ENCODE measurements at places on chromosomes 3 and 15. TPM values are rescaled to one million over a fixed set of nuclear protein-coding genes. Genes with fewer than 3 reads are reported as not detected.

Gene ACAD9
- 38.2 TPM for total RNA-seq

Gene ATG3
- 120 TPM for total RNA-seq

DNA sequence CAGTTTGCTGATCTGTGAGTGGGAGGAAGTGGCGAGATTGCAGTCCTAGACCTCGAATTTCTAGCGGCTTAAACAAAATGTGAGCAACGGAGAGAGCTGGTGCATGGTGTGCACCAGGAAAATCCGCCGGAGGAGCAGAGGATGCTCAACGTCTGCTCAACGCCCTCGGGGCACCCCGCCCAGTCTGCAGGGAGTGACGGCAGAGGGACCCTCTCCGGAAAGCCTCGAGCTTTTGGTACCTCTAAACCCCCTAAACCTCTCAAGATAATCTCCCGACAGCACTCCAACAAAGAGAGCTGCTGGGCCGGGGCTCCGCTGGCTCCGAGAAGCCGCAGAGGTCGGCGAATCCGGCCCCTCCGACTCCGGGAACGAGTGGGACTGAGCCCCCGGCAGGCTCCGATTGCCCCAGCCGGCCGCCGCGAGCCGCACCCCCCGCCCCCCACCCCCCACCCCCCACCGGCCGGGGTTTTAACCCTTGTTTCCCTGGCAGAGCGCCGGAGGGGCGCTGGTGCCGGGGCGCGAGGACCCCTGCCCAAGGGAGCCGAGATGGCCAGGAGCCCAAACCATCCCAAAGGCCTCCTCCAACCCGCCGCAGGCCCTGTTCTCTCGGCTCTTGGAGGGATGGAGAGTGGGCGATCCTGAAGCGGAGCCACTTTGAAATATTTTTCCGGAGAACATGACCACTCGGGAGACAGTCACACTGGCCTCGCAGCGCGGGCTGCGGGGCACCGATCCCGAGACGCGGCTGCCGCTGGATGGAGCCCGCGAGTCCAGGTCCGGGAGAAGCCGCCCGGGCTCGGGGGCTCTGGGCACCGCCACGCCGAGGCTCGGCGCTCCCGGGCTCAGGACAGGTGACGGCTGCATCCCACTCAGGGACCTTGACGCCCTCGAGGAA, 1.5 kb downstream of the MEGF11 start:
- peaks cover 20% of the 10 kb centered on the region for H3K27me3 ChIP-seq
- no peaks in the 10 kb centered on the region for H3K4me1 ChIP-seq
- peak overlapping the region; percentile 73 for H3K4me3 ChIP-seq
- peak; percentile 53 for DNase-seq

DNA sequence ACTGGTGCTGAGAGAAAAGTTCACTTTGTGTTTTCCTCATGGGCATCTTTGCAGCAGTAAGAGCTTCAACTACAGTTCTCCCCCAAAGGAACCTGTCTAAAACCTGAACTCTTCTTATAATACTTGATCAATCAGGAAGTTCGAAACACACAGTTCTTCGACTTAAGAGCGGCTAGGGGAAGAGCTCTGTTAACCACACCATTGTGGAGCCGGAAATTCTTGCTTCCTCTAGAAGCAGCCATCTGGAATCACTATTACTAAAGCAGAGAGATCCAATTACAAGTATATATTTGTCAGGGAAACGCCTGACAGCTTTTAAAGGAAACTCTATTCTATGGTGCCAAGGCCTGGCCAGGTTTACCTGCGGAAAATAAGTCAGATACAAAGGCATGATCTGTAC, 337.3 kb upstream of the CBLB start:
- no peaks in the 10 kb centered on the region for H3K36me3 ChIP-seq
- no peak overlapping the region for H3K27ac ChIP-seq
- H3K4me3 ChIP-seq = no peak overlapping the region
- peak; percentile 14 for DNase-seq
- no peaks in the 10 kb centered on the region for H3K4me1 ChIP-seq
- no peaks in the 10 kb centered on the region for H3K27me3 ChIP-seq

DNA sequence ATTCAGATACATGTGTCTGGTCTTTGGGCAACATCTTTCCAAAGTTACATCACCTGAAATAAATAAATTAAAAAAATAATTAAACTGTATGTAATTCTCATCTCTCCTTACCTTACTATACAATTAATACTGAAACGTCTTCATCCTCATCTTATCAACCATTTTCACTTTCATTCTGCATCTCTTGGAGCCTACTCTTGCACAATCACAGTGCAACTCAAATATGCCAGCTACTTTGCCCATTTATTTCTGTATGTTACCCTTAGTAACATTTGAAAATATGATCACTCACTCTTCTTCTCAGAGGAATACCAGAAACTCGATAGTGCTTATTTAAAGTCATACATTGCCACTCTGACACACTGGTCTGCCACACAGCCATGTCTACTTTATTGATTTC, 1357.1 kb upstream of the CADM2 start:
- H3K4me1 ChIP-seq = peaks cover 11% of the 10 kb centered on the region
- no peak overlapping the region for H3K27ac ChIP-seq
- no peak overlapping the region for H3K4me3 ChIP-seq
- H3K27me3 ChIP-seq = no peaks in the 10 kb centered on the region
- no peaks in the 10 kb centered on the region for H3K36me3 ChIP-seq
- no peak for DNase-seq

DNA sequence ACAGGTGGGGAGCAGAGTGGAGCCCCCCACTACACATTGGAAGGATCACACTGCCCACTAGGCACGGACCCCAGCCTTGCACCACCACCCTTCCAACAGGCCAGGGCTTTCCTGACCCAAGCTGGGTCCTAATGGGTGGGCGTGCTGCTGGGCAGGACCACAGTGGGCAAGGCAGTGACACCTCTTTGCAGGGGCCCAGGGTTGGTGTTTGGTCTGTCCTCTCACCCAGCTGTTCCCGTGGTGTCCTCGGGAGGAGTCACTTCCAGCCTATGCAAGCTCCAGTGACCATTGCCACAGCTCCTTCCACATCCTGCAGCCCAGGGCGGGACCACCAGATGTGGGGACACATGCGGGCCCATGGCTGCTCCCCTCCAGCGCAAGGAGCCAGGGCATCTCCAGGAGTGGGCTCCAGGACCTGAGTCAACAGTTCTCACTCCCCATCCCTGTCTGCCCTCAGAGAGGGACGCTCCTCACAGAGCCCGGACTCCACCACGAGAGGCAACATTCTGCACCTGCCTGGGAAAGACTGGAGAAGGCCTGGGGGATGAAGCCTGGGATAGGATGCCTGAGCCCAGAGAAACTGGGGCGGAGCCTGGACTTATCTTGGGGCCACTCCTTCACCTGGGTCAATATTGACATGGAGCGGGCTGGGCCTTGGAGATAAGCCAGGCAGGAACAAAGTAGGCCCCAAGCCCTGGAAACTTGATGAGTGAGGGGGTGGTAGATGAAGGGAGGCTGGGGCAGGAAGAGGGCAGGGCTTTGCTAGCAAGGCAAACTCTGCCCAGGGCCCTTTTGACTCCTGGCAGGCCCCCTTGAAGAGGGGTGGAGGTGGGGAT, 3.9 kb upstream of the VILL start:
- H3K36me3 ChIP-seq = no peaks in the 10 kb centered on the region
- H3K27me3 ChIP-seq = no peaks in the 10 kb centered on the region
- peak overlapping the region; percentile 18 for H3K27ac ChIP-seq
- DNase-seq = peak; percentile 86

DNA sequence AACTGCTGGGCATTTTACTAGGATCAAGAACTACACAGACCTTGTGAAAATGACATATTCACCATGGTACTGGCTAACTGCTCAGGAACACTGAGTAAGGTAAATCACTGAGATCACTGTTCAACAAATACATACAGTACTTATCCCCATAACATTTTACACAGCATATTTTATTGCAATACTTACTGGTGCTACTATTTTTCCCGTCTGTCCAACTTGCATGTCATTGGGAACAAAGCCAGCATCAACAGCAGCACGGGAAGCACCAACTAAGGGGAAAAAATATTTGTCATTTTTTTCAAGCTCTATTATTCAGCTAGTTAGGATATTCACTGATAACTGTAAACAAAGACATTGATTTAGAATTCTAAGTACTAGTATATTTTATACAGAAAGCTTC, 37.0 kb downstream of the ETFA start:
- H3K27me3 ChIP-seq = no peaks in the 10 kb centered on the region
- DNase-seq = no peak
- H3K36me3 ChIP-seq = no peaks in the 10 kb centered on the region

- H3K4me3 ChIP-seq = no peak overlapping the region
- H3K4me1 ChIP-seq = peaks cover 27% of the 10 kb centered on the region
- H3K27me3 ChIP-seq = no peaks in the 10 kb centered on the region
- no peak overlapping the region for H3K27ac ChIP-seq
- no peaks in the 10 kb centered on the region for H3K36me3 ChIP-seq
- DNase-seq = peak; percentile 75
Observed at GRCh38 chr3:58234516-58234931, 3.1 kb upstream of the ABHD6 start.

- DNase-seq = no peak
- no peaks in the 10 kb centered on the region for H3K4me1 ChIP-seq
- no peak overlapping the region for H3K4me3 ChIP-seq
Observed at GRCh38 chr3:69499899-69500421, 114.1 kb upstream of the FRMD4B start.

Gene SLC51B
- not detected for total RNA-seq

GRCh38 chr15:82966671-82967071, 14.2 kb upstream of the HOMER2 start:
- DNase-seq = no peak
- no peaks in the 10 kb centered on the region for H3K36me3 ChIP-seq
- no peaks in the 10 kb centered on the region for H3K27me3 ChIP-seq

Gene GOLGA6A
- total RNA-seq = not detected

DNA sequence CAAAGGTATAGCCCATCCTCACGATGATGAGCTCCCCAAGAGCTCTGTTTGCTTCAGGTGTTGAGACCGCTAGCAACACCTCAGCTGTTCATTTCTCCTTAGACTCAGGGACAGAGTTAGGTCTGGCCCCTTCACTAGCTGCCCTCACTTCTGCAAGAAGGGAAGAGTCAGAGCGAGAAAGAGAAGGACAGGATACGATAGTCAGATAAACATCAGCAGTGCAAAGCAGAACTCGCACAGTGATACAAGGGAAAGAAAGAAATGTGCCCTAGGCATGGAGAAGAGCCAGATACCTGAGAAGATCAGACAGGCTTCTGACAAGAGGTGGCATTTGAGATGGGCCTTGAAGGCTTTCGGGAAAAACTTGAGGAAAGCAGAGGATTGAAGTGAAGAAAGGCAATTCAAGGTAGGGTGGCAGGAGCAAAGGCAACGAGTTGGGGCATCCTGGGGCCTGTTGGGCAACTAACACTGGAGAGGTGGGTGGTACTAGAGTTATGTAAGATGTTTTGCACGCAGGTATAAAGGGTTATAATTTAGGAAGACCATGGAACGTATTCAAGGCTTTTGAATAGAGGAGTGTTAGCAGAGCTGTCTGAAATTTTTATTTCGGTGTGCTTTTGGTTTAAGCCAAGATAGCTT, 106.0 kb downstream of the PGPEP1L start:
- H3K4me1 ChIP-seq = peaks cover 60% of the 10 kb centered on the region
- H3K27ac ChIP-seq = no peak overlapping the region
- no peak for DNase-seq
- no peaks in the 10 kb centered on the region for H3K27me3 ChIP-seq

GRCh38 chr3:129829640-129830039, 63.9 kb downstream of the TMCC1 start:
- H3K36me3 ChIP-seq = no peaks in the 10 kb centered on the region
- H3K4me3 ChIP-seq = no peak overlapping the region
- DNase-seq = peak; percentile 80
- H3K27me3 ChIP-seq = no peaks in the 10 kb centered on the region
- no peak overlapping the region for H3K27ac ChIP-seq
- peaks cover 15% of the 10 kb centered on the region for H3K4me1 ChIP-seq

Gene CLDN18
- total RNA-seq = not detected

DNA sequence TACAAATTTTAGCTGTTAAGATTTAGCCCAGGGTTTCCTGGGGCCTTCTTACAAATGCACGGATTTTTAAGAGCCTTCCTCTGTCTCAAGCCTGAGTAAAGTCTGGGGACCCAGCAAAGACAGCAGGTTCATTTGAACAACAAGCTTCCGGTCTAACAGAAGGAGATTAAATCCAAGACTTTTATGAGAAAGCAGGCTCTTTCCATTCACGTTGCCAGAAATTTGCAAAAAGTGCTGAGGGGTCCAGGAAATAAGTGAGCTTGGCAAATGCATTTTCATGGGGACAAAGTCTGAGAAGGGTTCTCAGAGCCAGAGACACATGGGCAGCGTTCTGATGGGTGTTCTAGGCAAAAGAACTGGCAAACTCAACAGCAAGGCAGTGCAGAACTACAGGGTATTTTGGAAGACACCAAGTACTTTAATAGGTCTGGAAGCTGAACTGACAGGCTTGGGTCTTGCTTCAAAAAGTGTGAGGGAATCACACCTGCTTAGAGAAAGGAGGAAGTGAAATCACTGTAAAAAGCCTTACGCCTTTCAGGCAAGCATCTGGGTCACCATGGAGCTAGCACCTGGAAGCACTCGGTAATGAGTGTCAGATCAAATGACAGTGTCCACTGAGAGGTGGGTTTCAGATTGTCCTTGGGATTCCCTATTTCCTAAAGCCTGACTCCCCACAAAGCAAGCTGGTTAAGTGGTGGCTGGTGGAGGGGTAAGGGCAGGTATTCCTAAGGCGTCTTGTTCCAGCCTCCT, 115.8 kb upstream of the ARHGEF3 start:
- H3K4me1 ChIP-seq = no peaks in the 10 kb centered on the region
- H3K36me3 ChIP-seq = no peaks in the 10 kb centered on the region
- no peaks in the 10 kb centered on the region for H3K27me3 ChIP-seq
- H3K4me3 ChIP-seq = no peak overlapping the region
- no peak overlapping the region for H3K27ac ChIP-seq

DNA sequence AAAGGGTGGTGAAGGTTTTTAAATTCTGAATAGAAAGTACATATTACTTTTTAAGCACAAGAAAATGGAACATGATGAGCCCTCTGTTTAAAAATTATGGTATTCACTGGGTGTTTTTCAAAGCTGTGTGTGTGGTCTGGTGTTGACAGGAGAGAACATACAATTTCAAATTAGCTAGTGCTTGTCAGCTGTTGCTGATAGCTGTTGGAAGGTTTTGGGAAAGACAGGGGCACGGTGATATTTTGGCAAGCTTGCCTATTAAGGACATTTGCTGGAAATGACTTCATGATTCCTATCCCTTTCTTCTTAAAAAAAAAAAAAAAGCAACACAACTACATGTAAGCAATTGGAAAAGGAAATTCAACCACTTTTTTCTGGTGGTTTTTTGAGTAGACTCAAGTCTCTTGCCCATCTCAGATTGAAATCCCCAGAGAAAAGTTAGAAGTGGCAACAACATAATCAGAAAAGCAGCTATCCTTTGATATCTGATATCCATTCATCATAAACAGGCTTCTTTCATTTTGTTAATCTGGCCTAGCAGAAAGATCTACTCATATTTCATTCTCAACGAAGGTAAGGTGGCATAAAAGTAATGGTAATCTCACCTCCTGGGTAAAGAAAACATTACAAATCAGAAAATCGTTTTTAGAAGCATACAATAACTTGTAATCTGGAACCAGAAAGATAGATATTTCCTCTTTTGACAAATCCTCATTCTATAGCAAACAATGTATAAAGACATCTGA, 130.0 kb downstream of the RBMS3 start:
- no peaks in the 10 kb centered on the region for H3K27me3 ChIP-seq
- no peak for DNase-seq
- no peaks in the 10 kb centered on the region for H3K36me3 ChIP-seq
- H3K27ac ChIP-seq = no peak overlapping the region
- H3K4me3 ChIP-seq = no peak overlapping the region

Data from PC-3 (cell line).